ENCODE measurements at places on chromosomes 1 and 21. TPM values are rescaled to one million over a fixed set of nuclear protein-coding genes. Genes with fewer than 3 reads are reported as not detected.
A peak's percentile ranks its signal among the peaks of the same experiment; 100 is the strongest.

The TEKT2 gene
- total RNA-seq, result not detected

The CAMK2N1 gene
- total RNA-seq, result 6.5 TPM

The S100A5 gene
- not detected for total RNA-seq

The RNF223 gene
- not detected for total RNA-seq

The BNIPL gene
- total RNA-seq, result 0.96 TPM

The ARPC5 gene
- 11.6 TPM for total RNA-seq

The CAPN9 gene
- not detected for total RNA-seq

The FCRL6 gene
- 0.20 TPM for total RNA-seq

The RGS13 gene
- total RNA-seq, result not detected

The TAL1 gene
- 1.9 TPM for total RNA-seq

The TMPRSS3 gene
- not detected for total RNA-seq

The FALEC gene
- total RNA-seq, result not detected

- no peak for DNase-seq
Observed at GRCh38 chr1:109661391-109661790, 5.5 kb downstream of the GSTM4 start.

DNA sequence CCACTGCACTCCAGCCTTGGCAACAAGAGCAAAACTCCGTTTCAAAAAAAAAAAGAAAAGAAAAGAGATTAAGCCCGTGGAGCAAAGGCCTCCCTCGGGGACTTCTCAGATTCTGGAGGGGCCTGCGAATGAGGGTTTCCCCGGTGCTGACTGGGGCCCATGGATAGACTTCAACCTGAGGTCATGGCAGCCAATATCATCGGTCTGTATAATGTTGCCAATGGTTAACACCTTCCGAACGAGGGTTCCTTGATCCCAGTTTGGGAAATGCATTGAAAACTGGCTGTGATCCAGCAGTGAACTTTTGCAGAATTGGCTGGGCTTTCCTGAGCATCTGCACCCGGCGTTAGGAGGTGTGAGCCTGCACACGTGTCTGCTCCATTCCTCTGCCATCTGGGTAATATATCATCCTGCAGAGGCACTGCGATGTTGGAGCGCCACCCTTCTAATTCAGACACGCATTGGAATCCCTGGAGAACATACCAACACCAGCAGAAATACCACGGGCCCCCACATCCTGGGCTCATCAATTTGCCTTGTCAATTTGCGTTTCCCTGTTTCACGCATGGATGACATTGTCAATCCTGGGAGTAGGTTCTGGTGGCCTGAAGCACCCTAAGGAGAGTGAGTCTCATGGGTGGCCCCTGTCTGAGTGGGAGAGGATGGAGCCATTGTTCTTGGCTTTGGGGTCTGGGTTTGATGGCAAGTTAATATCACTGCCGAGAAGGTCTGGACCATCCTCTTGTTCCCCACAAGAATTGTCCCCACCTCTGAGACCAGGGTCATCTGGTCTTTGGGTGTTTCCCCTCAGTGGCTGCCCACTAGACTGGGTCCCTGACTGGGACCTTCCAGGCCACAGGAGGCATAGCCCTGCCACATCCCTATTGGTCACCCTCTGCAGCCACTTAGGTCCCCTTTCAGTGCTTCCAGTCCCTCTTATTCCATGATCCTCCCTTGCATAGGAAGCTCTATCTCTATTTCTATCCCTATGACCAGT, 441.0 kb downstream of the PTPRU start:
- DNase-seq, result no peak

DNA sequence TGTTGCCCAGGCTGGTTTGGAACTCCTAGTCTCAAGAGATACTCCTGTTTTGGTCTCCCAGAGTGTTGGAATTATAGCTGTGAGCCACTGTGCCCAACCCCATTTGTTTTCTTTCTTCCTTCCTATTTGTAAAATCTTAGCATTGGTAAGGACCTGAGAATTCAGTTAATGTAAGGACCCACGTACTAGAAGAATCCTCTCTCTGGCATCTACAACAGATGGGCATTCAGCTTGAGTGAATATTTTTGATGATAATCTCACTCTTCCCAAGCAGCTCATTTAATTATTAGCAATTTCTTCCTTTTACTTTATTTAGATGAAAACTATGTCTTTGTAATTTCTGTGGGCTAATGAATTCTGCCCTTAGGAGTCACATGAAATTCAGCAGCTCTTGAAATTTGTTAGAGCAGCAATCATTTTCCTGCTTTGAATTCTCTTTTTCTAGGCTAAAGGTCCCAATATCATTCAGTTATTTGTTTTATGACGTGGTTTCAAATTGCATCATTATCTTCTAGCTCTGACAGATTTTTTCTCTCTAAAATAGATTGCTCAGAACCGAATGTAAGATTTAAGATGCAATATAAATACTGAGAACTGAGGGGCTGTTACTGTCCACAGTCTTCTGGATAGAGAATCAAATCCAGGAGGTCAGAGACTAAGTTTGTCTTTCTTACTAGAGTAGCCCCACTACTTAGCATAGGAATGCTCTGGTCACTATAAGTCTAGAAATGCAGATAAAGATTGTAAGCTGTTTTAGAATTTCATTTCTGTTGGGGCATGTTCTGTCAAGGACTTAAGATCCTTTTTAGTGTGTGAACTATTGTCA, 59.4 kb downstream of the EPB41 start:
- no peak for DNase-seq

GRCh38 chr1:2414297-2414958, 2.1 kb upstream of the PEX10 start:
- DNase-seq, result peak; percentile 86

GRCh38 chr1:111649227-111649626, 29.6 kb downstream of the RAP1A start:
- no peak for DNase-seq

DNA sequence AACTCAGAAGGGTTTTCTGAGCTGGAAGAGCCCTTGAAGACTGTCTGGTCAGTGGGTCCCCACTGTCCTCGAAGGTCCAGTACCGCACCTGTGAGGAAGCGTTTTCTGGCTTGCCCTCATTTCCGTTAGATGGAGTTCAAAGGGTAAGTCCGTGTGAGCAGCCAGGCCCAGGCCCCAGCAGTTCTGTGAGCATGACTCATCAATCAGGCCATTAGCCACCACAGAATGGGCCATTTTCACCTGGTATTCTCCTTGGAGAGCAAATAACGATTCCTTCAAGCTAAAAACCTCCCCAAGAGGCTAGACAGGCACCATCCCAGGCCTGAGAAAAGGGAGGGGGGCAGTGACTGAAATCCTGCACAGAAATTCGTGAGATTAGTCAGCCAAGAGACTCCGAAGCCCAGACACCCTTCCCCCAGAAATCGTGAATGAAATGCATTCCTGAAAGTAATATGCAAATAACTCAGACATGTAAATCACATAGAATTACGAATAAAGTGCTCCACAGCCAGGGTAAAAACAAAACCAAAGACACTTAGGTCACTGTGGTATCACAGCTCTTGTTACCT, 66.0 kb downstream of the BCAR3 start:
- no peak for DNase-seq

GRCh38 chr1:46490406-46490655, 695 bp downstream of the DMBX1 start:
- no peak for DNase-seq

GRCh38 chr1:159962176-159962575, 8.1 kb upstream of the SLAMF9 start:
- DNase-seq, result no peak

GRCh38 chr1:101142244-101142643, 94.6 kb upstream of the S1PR1 start:
- DNase-seq, result no peak

DNA sequence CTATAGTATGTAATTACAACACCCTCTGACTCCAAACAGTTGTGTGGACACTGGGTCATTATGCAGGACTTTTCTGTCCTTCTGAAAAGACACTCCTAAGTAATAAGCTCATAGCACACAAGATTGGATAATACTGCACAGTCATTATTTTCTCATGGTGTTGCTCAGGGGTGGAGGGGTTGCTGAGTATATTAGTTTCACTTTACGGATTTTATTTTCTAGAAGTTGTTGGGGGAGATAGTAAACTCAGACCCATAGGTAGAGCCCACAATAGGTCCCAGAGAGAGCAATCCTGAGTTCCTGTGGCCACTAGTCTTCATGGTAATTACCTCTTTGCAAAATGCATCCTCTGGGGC, 53.4 kb downstream of the DUSP10 start:
- no peak for DNase-seq

DNA sequence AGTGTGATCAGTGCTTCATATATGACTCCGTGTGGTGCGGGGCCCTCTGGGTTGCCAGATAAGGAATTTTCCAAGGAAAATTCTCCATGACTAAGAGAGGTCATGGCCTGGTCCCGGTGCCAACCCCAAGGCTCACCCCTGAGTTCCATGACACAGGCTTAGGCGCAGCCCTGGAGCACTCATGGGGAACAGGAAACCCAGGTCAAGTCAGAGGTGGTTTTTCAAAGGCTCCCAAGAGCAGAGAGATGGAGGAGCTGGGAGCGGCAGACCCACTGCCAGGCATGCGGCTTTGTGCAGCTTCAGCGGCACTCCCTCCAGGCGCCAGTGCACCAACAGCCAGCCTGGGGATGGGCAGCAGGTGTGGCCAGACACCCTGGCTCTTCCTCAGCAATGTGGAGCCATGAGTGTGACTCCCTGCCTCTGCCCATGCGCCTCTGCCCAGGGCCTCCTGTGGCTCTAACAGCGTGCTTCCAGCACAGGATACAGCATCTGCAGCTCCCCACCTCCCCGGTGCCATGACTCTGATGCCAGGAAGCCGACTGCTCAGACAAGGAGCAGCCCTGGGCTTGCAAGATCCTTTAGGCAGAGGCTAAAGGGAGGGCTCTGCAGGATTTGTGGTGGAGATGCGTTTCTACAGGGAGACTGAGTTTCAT, 47.3 kb downstream of the GPR161 start:
- no peak for DNase-seq

DNA sequence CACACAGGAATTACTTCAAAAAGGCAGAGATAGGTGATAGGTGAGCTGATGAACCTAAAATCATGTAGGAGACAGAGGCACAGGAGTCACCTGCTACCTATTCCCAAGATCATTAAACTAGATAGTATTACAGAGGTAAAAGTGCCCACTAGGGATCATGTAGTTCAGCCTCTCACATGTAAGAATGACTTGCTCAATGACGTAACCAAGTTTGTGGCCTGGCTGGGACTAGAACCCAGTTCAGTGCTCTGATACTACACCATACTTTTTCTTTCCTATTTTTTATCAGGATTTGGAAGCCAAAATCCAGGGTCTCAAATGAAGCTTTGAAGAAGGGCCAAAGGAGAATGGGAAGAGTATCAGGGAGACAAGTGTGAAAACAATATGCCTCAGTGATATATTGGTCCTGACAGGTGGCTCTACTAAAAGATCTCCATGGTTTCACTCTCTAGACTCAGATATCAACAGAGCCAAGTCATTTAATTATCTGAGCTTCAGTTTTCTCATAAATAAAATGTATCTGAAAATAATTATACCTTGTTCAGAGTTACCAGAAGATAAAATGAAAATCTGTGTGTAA, 87.3 kb upstream of the SLFNL1 start:
- peak; percentile 21 for DNase-seq

GRCh38 chr1:210143465-210144062, 89.0 kb upstream of the SERTAD4 start:
- DNase-seq, result peak; percentile 69

- DNase-seq, result peak; percentile 91
Observed at GRCh38 chr1:16009030-16009460, 5.0 kb downstream of the SRARP start.

DNA sequence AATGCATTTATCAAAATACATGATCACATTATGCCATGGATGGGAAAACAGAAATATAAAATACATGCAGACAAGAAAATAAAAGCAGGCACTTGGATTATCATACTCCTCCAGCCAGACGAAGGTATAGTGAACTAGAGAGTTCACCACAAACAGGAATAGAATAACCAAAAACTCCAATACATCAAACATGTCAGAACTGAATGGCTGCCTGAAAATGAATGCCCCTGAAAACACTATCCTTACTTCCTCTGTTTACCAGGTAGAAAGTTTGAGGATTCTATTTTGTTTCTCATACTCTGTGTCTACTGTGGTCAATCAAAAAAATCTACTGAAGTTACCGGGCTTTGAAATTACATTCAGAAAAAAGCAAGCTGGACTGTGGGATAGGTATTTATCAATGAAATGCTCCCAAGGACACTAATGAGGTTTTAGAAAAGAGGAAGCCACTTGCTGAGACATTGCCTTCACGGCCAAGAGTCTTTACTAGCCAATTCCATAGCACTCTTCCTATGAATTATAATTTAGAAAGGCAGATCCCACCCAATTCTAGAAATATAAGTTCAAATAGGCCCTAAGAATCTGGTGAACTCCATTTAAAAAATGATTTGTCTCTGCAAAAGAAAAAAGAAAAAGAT, 197.7 kb downstream of the SMYD3 start:
- DNase-seq, result no peak

GRCh38 chr1:61436016-61436415, 288.9 kb downstream of the TM2D1 start:
- DNase-seq, result no peak

DNA sequence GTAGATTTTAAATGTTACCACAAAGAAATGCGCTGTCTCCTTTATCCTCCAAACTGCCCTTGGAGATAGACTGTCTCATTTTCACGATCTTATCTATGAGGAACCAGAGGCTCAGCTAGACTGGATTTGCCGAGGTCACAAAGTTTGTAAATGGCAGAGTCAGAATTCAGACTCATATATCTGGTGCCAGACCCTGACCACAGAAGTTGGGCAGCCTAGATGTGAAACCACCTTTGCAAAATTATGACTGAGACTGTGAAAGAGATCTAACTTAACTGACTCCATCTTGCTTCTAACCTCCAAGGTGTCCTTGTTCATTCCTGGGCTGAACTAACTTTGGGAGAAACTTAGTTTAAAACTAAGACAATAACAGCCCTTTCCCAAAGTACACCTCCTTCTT, 14.1 kb downstream of the CNR2 start:
- no peak for DNase-seq

GRCh38 chr1:8567146-8567545, 249.2 kb downstream of the SLC45A1 start:
- no peak for DNase-seq

DNA sequence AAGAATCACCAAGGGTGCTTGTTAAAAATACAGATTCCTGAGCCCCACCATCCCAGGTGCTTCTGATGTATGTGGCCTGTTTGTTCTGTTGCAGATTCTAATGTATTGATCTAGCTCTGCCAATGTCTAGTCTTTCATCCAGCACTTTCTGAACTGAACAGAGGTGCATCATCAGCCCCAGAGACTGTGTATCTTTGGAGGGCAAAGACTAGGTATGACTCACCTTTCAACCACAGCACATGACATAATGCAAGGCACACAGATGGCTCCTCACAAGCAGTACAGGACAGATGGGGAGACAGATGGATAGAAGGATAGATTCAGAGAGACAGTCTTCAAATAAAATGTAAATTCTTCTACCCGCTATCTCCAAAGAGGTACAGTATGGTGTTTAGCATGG, 32.3 kb downstream of the CD58 start:
- DNase-seq, result no peak

Measured in psoas muscle (tissue), 8 donors.